ENCODE measurements at places on chromosomes 5 and 9. TPM values are rescaled to one million over a fixed set of nuclear protein-coding genes. Genes with fewer than 3 reads are reported as not detected.

DNA sequence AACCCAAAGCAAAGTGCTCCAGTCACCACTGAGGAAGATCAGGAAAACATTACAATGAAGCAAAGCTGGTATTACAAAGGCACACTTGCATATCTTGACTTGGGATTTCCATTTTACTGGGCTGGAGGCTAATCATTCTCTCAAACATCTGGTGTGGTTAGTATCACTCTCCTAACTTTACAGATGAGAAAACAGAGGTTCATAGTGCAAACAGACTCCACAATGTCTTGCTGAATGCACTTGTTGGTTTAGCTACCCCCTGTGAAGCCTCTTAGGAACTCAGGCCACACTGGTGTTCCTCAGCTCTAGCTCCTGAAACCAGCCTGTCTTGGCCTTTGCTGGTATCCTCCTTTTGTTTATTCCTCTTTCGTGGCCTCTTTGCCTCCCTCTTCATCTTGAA is 29.5 kb upstream of the SMAD5 start:
- H3K27me3 ChIP-seq = no peaks in the 10 kb centered on the region
- peaks cover 5% of the 10 kb centered on the region for H3K4me1 ChIP-seq
- no peak overlapping the region for H3K27ac ChIP-seq
- H3K4me3 ChIP-seq = no peak overlapping the region
- no peaks in the 10 kb centered on the region for H3K36me3 ChIP-seq
- DNase-seq = no peak

DNA sequence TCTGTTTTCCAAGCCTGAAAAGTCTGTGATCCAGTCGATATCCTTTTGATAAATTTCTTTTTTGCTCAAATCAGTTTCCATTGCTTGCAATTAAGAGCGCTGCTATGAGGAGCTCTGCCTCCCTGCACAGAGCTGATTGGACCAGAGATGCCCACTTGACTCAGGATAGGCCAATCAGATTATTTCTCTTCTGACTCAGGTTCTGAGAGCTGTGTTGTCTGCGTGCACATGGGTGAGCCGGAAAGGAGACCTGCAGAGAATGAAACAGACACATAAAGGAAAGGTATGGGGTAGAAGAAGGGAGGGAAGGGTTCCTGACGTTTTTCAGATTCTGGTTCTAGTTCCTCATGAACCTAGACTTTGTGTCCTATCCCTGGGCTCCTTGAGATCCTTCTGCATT is 15.8 kb upstream of the FABP6 start:
- H3K27me3 ChIP-seq = no peaks in the 10 kb centered on the region
- DNase-seq = no peak
- H3K27ac ChIP-seq = no peak overlapping the region
- no peaks in the 10 kb centered on the region for H3K36me3 ChIP-seq

- H3K36me3 ChIP-seq = no peaks in the 10 kb centered on the region
- H3K4me3 ChIP-seq = no peak overlapping the region
- H3K4me1 ChIP-seq = peaks cover 26% of the 10 kb centered on the region
- H3K27ac ChIP-seq = no peak overlapping the region
- H3K27me3 ChIP-seq = peaks cover 45% of the 10 kb centered on the region
Measured at GRCh38 chr9:117411547-117411946, 3.3 kb downstream of the ASTN2 start.

DNA sequence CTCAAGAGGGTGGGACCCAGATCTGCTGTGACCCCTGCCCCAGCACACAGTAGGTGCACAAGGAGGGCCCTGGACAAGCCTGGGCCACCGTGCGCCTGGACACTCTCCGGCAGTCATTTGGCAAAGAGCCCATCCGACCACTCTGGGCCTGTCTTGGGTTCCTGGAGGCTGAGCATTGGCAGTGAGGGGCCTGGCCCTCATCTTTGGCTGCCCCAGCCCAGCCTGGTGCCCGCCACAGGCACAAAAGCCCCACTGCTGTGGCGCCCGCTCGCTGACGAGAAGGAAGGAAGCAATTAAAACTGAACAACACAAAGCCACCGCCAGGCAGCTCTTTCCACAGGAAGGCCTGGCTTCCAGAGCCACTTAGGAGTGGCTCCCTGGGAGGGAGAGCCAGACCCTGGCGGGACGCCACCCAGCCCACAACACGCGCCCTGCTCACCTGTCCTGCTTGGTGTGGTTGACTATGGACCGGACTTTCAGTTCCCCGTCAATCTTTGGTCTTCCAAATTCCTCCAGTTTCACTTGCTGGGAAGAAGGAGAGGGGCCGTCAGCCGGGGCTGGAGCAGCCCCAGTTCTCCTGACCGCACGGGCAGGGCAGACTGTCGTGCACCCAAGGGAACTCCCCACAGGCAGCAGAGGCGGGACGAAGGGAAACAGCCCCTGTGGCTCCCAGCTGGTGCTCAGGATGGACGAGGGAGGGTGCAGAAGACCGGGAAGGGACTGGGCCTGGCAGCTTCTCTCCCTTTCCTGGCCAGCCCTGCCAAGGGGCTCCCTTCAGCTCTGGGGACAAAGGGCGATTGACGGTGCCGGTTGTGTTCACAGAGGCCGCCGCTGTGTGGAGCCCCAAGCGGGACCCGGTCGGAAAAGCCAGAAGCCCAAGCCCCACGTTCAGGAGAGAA is 50.9 kb upstream of the SARDH start:
- no peak overlapping the region for H3K4me3 ChIP-seq
- H3K4me1 ChIP-seq = peaks cover 29% of the 10 kb centered on the region
- peaks cover 45% of the 10 kb centered on the region for H3K36me3 ChIP-seq
- no peak overlapping the region for H3K27ac ChIP-seq
- H3K27me3 ChIP-seq = no peaks in the 10 kb centered on the region
- peak; percentile 54 for DNase-seq

PRSS3 gene
- polyA plus RNA-seq = 0.37 TPM

All from muscle of leg (tissue), 16 donors.